ENCODE measurements at places on chromosomes 2 and 18. TPM values are rescaled to one million over a fixed set of nuclear protein-coding genes. Genes with fewer than 3 reads are reported as not detected.

DNA sequence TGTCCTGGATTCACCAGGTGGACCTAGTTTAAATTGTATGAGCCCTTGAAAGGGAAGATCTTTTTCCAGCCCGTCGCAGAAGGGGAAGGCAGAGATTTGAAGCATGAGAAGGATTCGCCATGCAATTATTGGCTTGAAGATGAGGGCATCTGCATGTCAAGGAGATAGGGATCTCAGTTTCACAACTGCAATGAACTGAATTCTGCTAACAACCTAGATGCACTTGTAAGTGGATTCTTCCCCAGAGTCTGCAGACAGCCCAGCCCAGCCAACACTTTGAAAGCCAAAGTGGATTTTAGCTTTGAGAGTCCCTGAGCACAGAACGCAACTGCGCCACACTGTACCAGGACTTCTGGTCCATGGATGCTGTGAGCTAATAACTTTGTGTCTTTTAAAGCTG lies 286.0 kb downstream of the TSN start:
- DNase-seq: no peak

DNA sequence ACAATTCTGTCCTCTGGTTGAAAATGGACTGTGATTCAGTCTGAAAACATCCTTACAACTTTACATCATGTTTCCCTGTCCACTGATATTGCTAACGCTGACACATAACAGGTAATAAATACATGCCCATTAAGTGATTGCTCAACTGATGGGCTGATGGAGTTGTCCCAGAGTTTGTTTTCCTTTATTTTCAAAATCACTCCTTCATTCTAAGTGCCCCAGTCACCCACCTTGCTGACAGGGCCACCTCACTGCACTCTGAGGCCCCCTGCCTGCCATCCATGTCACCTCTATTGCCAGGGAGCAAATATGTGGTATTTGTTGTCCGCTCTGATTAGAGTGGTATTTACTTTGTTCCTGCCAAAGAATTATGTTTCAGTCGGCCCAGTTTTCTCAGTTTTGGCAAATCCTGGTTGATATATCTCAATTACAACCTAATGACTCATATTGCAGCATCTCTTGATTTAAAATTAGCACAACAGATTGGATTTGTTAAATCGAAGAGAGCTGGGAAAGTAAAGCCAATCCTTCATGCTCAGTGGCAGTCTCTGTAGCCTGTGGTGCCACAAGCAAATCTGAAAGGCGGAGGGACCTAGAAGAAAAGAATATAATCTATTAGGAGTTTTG lies 105.1 kb downstream of the RDH14 start:
- DNase-seq: no peak

DNA sequence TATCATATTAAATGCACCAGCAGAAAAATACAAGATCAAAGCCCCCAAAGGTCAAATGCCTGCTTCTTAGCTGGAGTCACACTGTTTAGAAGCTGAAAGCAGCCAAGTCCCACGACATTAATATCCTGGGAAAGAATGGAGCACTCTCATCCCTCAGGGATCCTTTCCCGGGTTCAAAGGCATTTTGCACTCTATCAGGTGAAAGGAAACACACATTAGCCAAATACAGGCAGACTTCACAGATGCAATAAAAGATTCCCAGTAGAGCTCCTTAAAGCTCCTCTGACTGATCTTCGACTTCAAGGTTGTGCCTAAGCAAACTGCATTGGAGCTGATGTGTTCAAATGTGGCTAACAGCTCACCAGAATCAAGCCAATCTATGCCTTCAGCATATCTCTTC lies 158.4 kb downstream of the RNF152 start:
- no peak for DNase-seq

Gene GCKR
- total RNA-seq: 0.56 TPM

GRCh38 chr2:127066942-127067341 lies 40.0 kb downstream of the BIN1 start:
- peak; percentile 57 for DNase-seq

DNA sequence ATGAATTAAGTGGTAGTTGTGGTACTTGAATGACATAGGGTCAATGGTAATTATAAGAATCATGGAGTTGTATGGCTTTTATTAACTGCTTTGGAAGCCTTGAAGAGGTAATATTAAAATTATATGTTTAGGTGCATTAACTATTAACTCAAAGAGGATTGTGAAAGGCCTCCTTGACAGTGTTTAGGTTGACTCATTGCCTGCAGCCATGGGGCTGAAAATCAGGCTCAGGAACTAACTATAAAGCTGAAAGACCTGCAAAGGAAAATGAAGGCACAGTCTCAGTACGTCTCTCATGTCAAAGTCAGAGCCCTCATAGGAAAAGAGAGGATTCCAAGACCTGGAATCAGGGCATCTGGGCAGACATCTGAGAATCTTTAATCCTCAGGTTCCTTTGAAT lies 31.0 kb downstream of the CACNB4 start:
- no peak for DNase-seq

DNA sequence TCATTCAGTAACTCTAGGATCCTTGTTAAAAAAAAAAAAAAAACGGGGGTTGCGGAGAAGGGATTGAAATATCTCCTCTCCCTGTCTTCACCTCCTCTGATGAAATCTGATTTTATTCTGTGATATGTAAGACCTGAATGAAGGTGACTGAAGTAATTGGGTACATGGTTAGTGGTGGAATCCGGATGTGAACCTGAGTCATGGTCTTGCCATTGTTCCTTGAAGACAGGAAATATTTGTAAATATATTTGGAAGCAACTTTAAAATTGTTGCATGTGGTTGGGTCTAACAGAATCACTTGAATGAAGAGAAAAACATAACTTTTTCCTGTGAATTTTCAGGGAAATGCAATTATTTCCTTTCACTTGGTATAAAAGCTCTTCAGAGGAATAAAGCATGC lies 3.0 kb upstream of the IL1A start:
- no peak for DNase-seq

DNA sequence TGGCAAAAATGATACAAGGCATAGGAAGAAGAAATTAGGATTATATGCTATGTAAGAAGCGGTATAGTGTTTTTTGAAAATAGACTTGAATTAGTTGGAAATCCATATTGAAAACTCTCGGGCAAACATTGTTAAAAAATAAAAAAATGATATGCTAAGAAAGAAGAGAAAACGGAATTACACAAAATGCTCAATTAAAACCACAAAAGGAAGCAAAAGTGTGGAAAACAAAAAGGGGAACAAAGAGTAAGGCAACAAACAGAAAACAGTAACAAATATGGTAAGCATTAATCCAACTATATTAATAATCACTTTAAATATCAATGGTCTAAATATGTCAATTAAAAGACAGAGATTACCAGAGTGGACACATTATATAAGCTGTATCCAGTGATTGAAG lies 58.4 kb downstream of the TXNL1 start:
- DNase-seq: no peak

Gene IL18R1
- 51.9 TPM for total RNA-seq

Gene MOGAT1
- 2.4 TPM for total RNA-seq

- DNase-seq: no peak
Measured at GRCh38 chr2:233901367-233901766, 15.8 kb upstream of the TRPM8 start.

Gene IGFBP2
- 128 TPM for total RNA-seq

GRCh38 chr2:7209757-7210555 lies 292.7 kb downstream of the RNF144A start:
- no peak for DNase-seq

Gene C2orf80
- not detected for total RNA-seq

Gene LGALSL
- 7.8 TPM for total RNA-seq

Gene EMX1
- 4.0 TPM for total RNA-seq

Gene CPS1
- total RNA-seq: 2.9 TPM

GRCh38 chr18:63858456-63858855 lies 29.0 kb upstream of the SERPINB2 start:
- DNase-seq: no peak

Gene LINC00305
- not detected for total RNA-seq

DNA sequence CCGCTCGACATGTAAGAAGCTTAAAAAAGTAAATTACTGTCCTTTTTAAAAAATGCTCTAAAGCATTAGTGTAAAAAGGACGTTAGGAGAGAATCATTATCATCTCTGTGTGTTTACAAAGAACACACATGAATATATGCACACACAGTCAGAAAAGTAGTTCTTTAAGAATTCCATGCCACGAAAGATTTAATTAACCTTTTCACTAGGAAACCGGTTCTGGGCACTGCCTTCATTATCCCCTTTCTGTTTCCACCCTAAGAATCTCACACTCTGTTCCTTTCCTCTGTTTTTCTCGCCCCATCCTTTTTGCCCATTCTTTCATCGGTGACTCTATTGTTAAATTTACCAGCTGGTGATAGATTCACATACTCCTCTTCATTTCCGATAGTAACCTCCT lies 338.6 kb downstream of the DCC start:
- DNase-seq: no peak

GRCh38 chr2:127414638-127415592 lies 3.3 kb upstream of the PROC start:
- no peak for DNase-seq

Gene CWC22
- 16.4 TPM for total RNA-seq

DNA sequence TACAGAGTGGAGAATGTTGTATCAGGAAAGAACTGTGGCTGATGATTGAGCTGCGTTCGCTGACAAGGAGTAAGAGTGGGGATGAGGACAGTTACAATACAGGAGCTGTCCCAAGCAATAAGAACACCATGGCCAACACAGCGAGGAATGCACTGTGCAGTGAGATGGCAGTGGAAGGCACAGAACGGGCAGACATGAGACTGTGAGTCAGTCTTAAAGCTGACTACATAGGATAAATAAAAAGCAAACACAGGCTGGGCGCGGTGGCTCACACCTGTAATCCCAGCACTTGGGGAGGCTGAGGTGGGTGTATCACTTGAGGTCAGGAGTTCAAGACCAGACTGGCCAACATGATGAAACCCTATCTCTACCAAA lies 89.8 kb downstream of the CABYR start:
- no peak for DNase-seq

DNA sequence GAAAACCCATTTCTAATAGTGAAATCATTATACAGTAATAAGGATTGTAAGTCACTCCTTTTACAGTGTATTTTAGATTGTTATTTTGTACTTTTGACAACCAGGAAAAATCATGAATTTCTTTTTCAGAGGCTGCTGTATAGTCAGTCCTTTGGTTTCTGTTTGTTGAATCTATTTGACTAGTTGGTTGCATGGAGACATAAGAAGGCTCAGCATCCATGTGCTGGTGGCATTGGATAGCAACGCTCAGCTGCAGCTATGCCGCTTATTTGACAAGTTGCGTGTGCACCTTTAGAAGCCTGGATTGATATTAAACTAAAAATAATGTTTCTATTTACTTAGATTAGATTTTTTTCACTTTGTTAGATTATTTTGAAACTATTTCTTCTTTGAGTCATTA lies 254.1 kb upstream of the SYT4 start:
- DNase-seq: no peak

Gene CHRNG
- not detected for total RNA-seq

- DNase-seq: no peak
Measured at GRCh38 chr2:49070716-49071115, 83.6 kb downstream of the FSHR start.

DNA sequence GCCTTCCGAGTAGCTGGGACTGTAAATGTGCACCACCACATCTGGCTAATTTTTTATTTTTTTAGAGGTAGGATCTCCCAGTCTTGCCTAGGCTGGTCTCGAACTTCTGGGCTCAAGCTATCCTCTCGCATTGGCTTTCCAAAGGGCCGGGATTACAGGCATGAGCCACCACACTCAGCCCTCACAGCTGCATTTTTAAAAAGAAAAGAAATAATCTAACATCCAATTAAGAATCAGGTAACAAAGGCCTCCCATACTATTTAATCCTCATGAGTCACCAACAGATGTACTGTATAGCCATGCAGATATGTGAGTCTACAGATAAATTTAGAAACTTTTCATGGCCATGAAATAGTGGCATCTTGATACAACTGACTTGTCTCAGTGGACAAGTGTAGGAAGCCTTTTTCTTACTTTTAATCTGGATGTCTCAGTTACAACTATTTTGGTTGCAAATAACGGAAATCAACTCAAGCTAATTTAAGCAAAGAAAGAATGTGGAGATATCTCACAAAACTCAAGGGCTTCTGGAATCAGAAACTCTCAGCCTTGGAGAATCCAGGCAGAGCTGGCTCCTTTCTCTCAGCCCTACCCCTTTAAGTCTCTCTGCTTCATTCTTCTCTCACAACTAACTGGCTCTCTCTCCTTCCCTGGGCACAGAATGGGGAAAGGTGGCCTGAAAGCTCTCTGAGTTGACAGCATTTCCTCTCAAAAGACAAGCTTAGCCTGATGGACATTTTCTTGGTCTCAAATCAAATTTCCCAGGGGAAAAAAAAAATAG lies 12.8 kb upstream of the PPM1B start:
- no peak for DNase-seq

DNA sequence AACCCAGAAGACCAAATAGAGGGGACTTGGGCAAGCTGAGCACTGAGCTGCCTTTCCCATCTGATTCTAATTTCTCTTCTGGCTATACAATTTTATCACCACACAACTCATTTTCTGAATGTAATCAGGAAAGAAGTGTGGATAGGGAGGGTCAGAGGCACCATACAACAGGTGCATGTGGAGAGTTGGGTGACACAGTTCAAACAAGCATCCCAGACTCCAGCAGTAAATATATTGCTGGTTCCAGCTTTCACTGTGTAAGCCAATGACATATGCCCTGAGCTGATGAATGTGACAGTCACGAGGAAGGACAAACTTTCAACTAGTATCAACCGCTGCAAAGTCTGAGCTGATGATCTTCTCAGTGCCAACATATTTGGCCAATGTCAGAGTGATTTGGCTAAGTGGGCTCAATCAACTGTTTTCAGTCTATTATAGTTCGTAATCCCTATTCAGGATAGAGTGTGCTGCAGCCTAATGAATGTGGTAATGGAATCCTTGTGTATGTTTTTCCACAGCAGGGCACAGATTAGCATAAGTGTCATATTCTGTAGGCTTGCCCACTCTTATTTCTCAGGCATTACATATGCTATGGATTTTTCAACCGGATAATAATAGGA lies 109.9 kb upstream of the MEIS1 start:
- DNase-seq: no peak

DNA sequence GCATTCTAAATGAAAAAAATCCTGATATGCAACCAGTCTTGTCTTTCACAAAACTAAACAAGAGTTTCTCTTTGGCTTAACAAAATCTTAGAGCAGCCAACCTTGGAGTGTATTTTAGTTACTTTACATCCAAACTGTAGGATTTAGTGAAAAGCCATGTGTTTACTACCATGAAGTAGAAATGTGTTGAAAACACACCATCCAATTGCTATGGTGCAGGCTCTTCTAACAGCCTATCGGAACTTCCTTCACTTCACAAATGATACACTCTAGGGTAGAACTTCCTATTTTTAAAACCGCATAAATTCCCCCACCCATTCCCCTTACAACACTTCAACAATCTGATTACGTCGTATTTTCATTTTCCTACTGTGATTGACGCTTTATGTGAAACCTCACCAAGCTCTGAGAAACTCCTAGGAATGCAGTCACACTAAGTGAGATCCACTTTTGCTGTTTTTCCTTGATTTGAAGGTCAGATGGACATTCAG lies 74.4 kb upstream of the MAP4K4 start:
- no peak for DNase-seq
